Cortex of kidney (tissue), 1 donor: ENCODE measurements at places on chromosomes 5 and 9.

DNA sequence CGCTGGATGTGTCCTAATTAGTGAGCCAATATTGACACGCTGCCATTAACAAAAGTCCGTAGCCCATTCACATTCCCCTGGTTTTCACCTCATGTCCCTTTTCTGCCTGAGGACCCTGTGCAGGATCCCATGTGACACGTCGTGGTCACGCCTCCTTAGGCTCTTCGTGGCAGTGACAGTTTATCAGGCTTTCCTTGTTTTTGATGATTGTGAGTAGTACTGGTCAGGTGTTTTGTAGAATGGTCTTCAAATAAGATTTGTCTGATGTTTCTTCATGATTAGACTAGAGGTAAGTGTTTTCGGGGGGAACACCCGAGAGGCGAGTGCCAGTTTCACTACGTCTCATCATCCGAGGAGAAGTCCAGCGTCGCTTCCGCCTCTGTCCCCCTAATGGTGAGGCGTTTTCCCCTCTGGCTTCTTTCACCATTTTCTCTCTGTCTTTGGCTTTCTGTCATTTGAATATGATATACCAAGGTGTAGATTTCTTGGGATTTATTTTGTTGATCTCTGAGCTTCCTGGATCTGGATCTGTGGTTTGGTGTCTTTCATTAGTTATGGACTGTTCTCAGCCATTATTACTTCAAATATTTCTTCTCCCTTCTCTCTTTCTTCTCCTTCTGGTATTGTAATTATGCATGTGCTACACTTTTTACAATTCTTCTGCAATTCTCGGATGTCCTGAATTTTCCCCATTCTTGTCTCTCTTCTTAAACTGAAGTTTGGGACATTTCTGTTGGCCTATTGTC lies 57.3 kb downstream of the TRIP13 start:
- DNase-seq = no peak

DNA sequence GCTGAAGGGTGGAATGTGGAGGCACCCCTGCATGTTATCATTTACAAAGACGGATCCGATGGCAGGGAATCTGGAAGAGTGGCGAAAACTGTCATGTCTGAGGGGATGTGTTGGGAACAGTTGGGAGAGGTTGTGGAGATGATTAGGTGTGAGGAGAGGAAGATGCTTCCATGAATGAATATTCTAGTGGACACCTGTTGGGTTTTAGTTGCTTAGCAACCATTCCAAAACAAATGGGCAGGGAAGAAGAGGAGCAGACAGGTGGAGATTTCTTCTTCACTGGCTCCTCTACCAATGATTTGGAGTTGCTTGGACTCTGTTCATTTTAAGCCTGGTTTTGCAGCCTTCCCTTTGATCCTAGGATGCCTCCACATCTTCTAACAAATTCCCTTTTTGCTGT lies 465.3 kb upstream of the CLINT1 start:
- no peak for DNase-seq

- no peak for DNase-seq
Measured at GRCh38 chr9:134545215-134545542, 96.4 kb upstream of the COL5A1 start.

GRCh38 chr5:130333089-130333488 lies 428.8 kb downstream of the CHSY3 start:
- no peak for DNase-seq

DNA sequence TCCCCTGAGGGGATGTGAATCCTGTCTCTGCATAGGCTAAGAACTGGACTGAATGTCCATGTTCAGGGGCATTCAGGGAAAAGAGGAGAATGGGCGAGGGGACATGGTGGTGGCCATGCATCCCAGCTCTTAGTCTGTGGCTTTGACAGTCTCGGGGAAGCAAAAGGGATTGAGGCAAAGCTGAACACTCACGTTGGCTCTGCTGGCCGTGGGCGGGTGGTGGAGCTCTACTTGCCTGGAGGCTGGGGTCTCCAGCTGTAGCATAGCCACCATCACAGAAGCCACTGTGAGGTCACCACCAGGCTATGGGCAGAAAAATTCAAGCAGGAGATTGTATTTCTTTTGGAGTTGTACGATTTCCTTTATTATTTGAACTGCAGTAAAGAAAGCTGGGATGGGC lies 4.1 kb downstream of the GARIN3 start:
- no peak for DNase-seq

- DNase-seq = no peak
Measured at GRCh38 chr5:158819840-158820620, 279.7 kb downstream of the EBF1 start.

- DNase-seq = no peak
Measured at GRCh38 chr5:96818125-96818788, 10.5 kb upstream of the ERAP1 start.

DNA sequence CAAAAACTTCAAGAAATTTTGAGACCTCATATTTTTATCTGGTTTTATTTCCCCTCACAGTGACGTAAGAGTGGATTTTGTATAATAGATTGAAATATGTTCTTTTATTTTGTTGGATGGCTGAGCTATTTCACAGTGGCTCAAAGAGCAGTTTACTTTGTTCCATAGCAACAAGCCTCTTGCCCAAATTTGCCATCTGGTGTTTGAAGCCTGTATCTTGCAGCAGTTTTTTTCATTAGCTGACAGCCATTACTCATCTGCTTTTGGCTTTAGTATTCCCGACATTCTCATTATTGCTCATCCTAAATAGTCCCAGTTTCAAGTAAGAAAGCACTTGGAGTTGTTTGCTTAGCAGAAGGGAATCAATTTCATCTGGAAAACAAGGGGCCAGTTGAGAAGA lies 36.3 kb downstream of the GDA start:
- no peak for DNase-seq

GRCh38 chr9:27204578-27204977 lies 92.4 kb downstream of the EQTN start:
- no peak for DNase-seq

GRCh38 chr9:109311731-109312130 lies 9.1 kb downstream of the EPB41L4B start:
- DNase-seq = no peak

- DNase-seq = no peak
Measured at GRCh38 chr9:101050650-101051049, 22.1 kb downstream of the PLPPR1 start.

GRCh38 chr5:147822686-147823491 lies 8.6 kb downstream of the SPINK1 start:
- no peak for DNase-seq

- DNase-seq = no peak
Measured at GRCh38 chr5:118996098-118996497, 7.8 kb upstream of the DTWD2 start.

- DNase-seq = no peak
Measured at GRCh38 chr9:27572566-27572917, 739 bp downstream of the C9orf72 start.
